ENCODE measurements at places on chromosomes 2 and 18.

- DNase-seq: no peak
Measured at GRCh38 chr2:152005607-152006006, 93.2 kb downstream of the CACNB4 start.

DNA sequence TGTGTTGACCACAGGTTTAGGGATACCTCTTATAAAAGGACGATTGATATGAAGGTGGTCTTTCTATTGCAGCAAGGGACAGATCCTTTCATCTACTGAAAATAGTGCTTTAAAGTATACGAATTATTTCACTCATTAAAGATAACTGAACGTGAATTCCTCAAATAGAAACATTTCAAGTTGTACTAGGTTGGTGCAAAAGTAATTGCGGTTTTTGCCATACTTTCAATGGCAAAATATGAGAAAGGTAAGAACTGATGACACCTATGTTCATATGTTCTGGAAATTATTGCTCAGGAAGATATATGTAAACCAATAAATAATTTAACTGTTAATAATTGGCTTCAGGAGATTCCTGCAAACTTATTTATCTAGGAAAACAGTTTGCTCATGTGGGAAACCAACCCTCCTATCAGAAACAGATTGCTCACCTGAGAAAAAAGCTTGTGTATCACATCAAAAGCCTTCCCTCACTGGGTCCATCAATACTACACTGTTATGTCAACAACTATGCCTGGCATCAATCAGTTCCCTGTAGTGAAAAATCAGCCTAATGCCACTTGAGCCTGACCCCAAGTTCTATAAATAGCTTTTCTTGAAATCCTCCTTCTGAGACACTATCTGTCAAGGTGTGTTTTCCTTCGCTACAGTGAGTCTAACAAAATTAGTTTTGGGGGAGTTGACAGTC, 81.5 kb upstream of the ACSL3 start:
- DNase-seq: no peak

- DNase-seq: no peak
Measured at GRCh38 chr2:100924520-100925451, 77.3 kb upstream of the RPL31 start.

- no peak for DNase-seq
Measured at GRCh38 chr2:117936871-117937428, 76.9 kb downstream of the CCDC93 start.

DNA sequence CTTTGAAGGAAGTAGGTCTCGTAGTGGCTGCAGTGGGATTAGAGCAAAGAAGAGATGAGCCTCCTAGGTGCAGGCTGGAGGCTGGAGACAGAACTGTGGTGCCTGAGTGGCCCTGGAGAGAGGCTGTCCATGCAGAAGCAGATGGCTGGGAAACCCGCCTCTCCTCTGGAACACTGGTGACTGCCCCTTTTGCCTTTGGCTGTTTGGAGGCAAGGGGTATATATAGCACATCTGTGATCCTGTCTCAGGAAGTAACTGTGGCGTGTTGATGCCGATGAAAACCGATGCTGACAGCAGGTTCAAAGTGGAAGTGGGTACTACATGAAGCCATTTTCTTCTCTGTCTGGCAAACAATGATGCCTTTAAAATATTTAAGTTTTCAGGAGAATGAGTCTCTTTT, 43.5 kb downstream of the SLC9A2 start:
- DNase-seq: no peak

DNA sequence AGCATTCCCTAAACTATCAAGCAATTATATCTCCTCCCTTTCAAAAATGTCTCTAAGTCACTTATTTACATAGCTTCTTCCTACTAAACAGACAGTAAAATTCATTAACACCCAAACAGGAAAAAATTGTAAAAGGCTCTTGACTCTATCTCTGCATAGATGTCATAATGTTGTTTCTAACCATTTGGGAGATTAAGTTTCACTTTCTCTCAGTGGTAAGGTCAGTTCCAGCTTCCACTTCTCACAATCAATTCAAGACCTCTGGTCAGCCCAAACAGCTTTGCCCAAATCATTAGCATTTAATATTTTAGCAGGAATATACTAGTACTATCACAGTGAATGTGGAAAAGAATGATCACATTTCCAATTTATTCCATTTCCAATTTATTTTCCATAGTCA, 374.3 kb upstream of the MC4R start:
- no peak for DNase-seq

DNA sequence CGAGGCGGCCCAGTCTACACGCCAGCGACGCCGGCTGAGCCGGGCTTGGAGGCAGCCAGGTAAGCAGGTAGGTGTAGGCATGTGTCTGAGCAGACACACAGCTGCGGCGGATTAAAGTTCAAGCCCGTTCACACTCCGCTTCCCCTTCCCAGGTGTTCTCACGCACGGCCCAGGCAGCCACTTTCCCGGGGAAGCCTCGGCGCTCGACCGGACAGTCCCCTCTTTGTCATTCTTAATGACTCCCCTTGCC, 367 bp downstream of the TGFA start:
- DNase-seq: peak; percentile 54

GRCh38 chr2:79375817-79376216, 137.0 kb upstream of the CTNNA2 start:
- no peak for DNase-seq

- peak; percentile 91 for DNase-seq
Measured at GRCh38 chr2:238240757-238241711, 1.2 kb upstream of the HES6 start.

- DNase-seq: no peak
Measured at GRCh38 chr2:206543073-206543472, 99.2 kb upstream of the FAM237A start.

DNA sequence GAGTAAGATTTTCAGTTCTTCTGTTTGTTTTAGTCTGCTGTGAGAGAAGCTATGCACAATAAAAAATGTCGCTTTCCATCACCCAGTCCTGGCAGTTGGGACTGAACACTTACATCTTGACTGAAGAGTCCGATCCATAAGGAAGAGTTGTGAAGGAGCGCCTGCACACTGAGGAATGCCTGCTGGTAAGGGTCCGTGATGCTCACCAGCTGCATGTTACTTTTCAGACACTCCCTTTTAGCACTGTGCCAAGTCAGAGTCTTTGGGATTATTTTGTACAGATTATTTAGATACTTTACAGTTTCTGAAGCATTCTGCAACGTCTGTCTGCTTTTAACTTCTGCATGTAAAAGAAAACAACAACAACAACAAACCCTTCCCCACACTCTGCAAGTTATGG, 42.6 kb upstream of the CD302 start:
- no peak for DNase-seq

DNA sequence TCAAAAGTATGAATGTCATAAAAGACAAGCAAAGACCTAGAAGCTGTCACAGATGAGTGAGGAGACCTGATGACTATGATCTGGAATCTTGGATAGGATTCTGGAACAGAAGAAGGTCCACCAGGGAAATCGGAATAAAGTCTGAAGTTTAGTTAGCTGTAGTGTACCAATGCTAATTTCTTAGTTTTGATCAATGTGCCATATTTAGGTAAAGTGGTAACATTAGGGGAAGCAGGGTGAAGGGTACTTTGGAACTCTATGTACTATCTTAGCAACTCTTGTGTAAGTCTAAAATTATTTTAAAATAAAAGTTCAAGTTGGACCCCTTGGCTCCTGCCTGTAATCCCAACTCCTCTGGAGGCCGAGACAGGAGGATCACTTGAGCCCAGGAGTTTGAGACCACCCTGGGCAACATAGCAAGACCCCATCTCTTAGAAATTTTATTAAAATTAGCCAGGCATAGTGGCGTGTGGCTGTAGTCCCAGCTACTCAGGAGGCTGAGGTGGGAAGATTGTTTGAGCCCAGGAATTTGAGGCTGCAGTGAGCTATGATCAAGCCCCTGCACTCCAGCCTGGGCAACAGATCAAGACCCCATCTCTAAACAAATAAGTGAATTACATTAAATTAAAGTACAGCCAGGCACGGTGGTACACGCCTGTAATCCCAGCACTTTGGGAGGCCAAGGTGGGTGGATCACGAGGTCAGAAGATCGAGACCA, 35.9 kb upstream of the EFHD1 start:
- DNase-seq: no peak

- DNase-seq: no peak
Measured at GRCh38 chr2:144545787-144546186, 25.9 kb upstream of the ZEB2 start.

GRCh38 chr2:119212139-119212800, 11.4 kb upstream of the STEAP3 start:
- no peak for DNase-seq

DNA sequence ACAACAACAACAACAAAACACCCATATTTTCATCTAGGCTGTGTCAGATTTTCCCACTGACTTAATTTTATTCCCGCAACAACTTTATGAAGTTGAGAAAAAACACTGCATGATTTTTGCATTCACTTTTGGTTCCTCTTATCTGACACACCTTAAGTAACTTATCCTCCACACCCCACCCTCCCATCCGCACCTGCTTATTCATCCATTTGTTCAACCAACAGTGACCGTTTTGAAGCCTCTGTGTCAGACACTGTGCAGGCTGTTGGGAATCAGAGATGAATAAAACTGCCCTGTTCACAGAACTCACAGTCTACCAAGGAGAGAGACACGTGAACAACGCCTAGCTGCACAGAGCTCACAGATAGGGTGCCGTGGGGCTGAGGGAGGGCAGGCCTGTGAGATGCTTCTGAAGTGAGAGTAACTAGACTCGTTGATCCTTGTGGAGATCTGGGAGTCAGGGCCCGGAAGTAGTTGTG, 7.4 kb downstream of the CNNM4 start:
- DNase-seq: no peak

DNA sequence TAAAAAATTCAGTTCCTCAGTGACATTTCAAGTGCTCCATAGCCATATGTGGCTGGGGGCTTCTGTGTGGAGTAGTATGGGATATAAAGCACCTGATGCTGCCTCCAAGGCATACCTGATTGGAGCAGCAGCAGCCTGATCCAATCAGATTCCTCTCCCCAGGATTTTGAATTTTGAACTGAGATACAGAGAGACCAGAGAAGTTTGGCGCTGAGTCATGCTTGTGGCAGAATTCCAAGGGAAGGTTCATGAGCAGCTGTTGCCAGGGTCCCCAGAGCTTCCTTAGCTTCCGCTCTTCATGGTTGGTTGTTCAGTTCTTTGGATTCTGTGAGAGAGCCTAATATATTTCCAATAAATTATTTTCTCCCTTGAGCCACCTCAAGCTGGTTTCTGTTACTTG, 29.0 kb upstream of the CFAP36 start:
- peak; percentile 16 for DNase-seq

DNA sequence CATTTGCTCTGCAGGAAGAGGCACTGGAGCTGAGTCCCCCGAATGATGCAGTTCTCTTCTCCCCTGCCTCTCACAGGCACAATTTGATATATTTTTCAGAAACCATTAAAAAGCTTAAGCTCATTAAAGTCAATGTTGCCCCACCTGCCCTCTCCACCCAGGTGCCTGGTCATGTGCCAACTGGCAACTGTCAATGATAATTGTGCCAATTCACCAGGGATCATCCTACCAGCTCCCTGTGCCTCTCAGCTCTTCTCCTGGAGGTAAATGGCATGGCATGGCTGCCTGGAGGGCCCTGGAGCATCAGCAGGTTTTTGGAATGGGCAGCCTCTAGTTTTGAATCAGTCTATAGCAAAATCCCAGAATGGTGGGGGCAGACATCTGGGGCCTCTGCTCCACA, 279.6 kb upstream of the ID2 start:
- peak; percentile 68 for DNase-seq

- no peak for DNase-seq
Measured at GRCh38 chr2:199443589-199444130, 14.1 kb downstream of the SATB2 start.

DNA sequence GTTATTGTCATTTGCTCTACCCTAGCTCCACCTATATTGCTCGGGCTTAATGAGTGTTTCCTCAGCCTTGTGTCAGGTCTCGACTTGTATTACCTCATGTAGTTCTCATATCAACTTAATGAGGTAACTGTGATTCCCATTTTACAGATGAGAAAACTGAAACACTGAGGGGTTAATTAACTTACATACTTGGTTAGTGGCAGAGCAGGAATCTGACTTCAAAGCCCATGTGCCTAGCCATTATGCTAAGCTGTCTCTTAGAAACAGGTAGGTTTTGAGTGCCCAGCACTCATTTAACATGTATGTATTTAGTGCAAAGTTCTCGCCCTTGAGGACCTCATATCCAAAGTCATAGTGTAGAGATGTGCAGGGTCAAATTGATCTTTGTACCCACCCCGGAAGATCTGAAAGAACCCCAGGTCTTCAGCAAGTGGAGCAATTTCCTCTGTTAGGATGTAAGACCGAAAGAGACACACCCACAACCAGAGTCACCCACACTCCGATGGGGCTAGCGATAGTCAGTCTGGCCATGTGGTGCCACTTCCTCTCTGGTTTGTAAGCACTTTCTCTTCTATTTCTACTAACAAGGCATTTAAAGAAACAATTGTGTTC, 121.0 kb upstream of the SLC39A10 start:
- no peak for DNase-seq

DNA sequence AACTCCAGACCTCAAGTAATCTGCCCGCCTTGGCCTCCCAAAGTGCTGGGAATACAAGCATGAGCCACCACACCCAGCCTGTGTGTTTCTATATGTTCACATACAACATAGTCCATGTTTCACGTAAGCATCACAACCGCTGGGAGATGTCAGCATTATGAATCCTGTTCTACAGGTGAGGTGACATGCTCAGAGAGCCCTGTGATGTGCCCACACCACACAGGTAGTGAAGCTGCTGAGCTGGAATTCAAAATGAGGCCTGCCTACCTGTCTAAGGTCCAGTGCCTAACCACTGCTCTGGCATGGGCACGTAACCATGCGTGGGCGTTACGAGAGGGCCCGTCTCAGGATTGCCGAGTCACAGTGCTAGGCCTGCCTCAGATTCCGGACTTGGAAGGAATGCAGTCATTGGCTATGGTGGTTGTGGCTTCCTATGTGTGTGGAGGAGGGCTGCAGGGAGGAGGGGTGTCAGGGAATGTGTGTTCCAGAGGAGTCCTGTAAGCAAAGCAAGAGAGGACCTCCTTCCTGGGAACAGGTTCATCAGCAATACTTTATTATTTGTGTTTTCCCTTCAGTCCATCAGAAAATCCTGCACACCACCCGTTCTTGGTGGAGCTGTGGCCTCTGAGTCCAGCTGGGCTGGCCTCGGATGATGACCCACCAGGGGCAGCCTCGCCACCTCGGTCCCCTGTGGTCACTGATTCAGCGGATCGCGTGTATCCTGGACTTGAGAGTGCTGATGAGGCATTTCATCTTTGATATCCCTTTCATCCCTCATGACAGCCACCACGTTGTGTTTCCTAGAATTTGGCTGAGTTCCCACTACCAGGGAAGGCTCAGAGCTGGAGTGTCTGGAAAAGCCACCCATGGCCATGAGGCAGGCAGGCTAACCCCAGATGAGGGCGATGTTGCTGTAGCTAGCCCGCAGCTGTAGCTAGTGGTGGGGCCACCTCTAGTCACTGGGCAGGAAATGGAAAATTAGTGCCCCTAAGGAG, 31.1 kb downstream of the HK2 start:
- DNase-seq: no peak

DNA sequence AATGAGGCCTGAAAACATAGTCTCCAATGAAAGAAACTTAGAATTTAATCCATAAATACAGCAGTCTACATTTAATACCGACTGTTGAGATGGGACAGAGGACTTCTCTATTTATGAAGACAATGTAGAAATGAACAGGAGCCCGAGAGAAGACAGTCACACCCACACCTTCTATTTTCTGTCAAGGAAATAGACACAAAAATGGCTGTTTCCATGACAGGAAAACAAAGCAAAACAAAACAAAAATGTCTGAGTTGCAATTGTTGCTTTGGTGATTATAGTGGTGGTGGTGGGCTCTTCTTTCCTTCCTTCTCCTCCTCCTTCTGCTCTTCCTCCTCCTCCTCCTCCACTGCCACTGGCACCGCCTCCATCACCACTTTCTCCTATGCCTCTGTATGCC, 72.3 kb upstream of the CCDC68 start:
- no peak for DNase-seq

GRCh38 chr2:218465987-218466633, 47.2 kb downstream of the VIL1 start:
- DNase-seq: no peak
